ENCODE measurements at places on chromosomes 4 and X.

GRCh38 chr4:84481860-84482245 lies 17.2 kb downstream of the NKX6-1 start:
- no peak for DNase-seq

GRCh38 chrX:144253356-144253755 lies 369.5 kb downstream of the UBE2NL start:
- DNase-seq: no peak

GRCh38 chrX:70025464-70025863 lies 24.3 kb downstream of the AWAT2 start:
- no peak for DNase-seq

GRCh38 chrX:154840856-154841255 lies 6.4 kb upstream of the SMIM9 start:
- DNase-seq: no peak

GRCh38 chr4:86973668-86974067 lies 38.9 kb downstream of the AFF1 start:
- DNase-seq: no peak

- DNase-seq: no peak
Measured at GRCh38 chr4:53060278-53060677, 198.2 kb downstream of the RASL11B start.

DNA sequence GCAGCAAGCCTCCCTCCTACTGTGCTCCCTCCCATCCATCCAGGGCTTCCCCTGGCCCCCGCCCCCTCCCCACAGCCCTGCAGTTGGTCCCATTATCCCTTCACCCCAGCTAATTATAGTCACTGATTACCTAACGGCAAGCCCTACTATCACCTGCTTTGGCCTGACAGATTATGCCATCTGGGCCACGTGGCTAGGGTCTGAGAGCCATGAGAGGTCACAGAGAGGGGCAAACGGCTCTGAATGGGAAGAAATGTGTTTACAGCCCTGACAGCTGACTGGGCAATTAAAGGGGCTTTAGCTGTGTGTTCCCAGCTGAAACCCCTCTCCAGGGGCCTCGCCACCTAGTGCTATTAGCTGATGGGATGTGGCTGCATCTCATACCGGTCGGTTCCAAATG lies 134.4 kb upstream of the CPEB2 start:
- DNase-seq: no peak

DNA sequence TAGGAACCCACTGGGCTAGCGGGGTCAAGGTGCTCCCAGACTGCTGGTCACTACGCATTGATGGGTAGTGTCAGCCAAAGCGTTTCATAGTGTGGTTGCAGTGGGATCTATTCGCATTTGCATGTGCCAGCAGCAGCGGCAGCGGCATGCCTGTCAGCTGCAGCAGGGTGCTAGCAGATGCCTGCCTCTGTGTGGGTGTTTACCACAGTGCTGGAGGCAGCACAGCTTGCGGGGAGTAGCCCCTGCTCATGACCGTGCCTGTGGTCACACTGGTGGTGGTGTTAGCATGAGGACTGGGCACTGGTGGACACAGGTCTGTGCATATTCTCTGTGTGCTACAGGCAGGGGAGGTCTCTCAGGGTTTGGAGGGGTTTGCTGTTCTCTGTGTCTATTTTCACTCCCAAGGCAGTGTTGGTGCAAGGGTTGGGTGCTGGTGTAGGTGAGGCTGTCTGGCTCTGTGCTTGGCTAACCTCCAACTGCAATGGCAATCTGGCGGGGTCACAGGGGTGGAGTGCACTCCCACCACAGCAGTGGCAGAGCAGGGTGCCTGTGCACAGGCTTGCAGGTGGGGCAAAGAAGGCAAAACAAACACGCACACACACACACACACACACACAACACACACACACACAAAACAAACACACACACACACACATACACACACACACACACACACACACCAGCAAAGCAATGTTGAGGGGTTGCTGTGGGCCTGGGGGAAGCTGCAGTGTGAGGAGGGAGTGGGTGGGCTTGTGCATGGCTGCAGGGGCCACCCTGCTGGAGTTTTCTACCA lies 184.4 kb downstream of the GLUD2 start:
- no peak for DNase-seq

GRCh38 chr4:70152088-70152487 lies 1.9 kb upstream of the PRR27 start:
- no peak for DNase-seq

DNA sequence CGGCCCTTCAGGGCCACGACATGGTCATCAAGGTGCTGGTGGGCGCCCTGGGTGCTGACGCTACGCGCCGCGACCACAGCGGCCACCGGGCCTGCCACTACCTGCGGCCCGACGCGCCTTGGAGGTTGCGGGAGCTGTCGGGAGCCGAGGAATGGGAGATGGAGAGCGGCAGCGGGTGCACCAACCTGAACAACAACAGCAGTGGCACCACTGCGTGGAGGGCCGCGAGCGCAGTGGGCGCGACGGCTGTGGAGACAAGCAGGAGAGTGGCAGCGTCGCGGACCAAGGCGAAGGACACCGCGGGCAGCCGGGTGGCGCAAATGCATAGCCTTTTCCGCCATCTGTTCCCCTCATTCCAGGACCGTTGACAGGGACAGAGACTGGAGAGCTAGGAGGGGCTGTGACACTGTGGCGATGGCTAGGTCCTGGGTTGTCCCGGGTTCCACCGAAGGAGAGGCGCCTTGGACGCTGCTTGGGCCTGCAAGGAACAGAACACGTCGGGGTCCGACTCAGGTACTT lies 919 bp downstream of the SOWAHD start:
- no peak for DNase-seq

- DNase-seq: no peak
Measured at GRCh38 chr4:182145334-182145905, 97.8 kb upstream of the TENM3 start.

- DNase-seq: no peak
Measured at GRCh38 chrX:113202601-113203000, 362.0 kb upstream of the AMOT start.

- DNase-seq: no peak
Measured at GRCh38 chr4:137892134-137892533, 350.0 kb downstream of the SLC7A11 start.

DNA sequence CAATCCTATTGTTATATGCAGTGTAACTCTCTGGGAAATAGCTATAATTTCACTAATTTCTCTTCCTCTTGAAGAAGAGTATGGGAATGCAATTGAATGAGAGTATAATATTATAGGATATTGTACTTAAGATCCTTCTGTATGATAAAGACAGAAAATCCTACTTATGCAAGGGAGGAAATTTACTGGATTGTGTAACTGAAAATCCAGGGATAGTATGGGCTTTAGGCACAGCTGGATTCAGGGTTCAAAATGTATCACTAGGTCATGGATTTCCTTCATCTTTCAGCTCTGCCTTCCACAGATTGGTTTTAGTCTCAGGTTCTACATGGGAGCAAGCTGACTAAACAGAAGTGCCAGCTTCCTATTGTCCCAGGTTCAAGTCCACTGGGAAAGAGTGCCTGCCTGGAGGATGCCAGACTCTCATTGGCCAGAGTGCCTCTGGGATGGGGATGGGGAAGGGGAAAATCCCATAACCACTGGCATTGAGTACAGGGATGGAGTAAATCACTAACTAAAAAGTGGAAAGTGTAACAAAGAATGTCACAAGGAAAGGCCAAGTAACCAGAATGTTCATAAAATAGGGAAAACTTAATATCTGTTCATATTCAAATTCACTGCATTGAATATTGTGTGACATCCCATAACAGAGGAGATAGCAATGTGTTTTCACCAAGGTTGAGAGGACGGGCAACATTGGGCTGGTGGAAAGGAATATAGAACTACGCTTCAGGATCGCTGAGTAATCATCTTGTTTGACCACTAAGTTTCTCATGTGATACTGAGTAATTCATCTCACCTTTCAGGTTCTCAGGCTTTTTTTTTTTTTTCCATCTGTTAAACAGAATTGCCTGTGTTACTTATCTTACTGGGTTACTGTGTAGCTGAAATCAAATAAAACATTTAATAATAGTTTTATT lies 75.7 kb downstream of the ANXA3 start:
- DNase-seq: no peak

DNA sequence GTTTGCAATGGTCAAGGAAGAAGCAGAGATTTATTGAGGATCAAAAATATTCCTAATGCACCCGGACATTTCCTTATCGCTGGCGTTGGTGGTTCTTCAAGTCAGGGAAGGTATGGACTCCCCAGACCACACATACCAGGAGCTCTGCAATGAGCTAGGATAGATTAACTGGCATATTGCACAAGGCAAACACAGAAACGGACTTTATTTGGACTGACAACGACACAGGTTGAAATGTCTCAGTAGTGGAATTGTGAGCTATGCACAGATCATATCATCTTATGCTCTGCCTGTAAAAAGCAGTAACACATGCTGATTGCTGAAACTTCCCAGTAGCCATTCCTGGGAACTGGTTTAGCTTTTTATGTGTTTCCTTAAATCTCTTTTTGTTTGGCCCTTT lies 1.7 kb downstream of the TSPAN7 start:
- no peak for DNase-seq

DNA sequence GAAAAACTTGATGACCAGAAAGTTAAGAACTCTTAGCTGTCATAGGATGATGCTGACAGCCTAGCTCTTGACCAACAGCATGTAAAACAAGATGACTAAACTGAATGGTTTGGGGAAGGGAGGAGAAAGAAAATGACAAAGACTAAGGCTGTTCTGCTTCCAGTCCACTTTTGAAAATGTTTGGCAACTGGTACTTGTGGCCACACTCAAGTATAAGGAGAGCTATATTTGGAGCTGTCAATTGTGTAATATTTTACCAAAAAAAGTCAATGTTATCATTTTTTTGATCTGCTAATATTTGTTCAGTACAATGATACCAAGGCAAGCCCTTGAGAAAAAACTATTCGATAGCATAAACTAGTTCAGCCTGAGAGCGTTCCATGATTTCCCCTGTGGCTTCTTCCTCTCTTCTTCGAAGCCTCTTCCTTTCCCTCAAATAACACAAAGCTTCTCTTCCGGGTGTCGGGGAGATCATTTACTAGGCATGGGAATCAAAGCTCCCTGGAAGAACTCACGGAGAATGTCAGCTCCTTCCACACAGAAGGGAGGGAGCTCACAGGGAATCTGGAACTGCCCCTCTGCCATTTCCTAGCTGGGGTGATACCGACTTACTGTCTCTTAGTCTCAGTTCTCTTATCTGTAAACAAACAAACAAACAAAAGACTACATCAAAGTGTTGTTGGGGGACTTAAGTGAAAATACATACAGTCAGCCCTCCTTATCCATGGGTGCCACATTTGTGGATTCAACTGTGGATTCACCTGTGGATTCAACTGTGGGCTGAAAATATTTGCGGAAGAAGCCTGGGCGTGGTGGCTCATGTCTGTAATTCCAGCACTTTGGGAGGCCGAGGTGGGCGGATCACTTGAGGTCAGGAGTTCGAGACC lies 82.6 kb downstream of the SCD5 start:
- no peak for DNase-seq

DNA sequence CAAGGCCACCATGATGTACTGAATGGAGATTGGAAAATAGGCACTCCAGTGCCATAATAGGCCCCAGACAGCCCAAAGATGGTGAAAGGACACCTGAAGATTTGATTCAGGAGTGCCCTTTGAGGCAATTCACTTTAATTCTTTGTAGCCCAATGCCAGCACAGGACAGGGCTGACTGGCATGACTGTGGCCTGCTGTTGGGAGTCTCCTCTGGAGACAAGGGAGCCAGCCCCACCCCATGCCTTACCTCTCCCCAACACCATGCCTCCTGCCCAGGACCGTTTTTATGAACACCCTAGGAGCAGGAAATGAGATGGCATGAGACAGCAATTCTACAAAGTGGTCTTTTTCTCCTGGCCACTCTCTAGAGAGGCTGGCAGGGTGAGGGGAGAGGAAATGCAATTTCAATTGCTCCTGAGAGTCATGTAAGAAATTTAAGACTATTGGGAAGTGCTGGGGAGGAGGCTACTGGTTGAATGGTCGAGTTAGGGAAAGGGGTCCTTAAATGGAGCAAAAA lies 94.2 kb upstream of the MAMLD1 start:
- DNase-seq: no peak

DNA sequence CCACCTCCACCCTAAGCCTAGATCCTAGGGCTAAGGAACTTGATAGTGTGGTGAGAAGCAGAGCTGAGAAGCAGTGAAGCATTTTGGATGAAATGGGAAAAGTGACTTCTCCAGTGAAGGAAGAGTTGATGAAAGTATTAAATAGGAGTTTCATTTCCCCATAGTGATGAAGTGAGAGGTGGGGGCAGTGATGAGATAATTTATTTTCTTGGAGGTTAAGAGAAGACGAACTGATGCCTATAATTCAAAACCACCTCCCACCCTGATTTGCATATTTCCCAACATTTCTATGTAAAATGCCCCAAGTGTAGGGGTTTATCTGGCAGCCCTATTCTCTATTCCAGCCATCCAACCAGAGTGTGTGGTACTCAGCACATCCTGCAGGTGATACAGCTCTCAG lies 6.3 kb downstream of the LONRF3 start:
- DNase-seq: no peak

DNA sequence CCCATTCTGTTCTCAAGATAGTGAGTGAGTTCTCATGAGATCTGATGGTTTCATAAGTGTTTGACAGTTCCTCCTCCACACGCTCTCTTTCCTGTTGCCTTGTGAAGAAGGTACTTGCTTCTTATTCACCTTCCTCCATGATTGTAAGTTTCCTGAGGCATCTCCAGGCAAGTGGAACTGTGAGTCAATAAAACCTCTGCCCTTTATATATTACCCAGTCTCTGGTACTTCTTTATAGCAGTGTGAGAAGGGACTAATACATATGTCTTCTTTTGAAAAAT lies 58.4 kb downstream of the CFAP299 start:
- DNase-seq: no peak

- no peak for DNase-seq
Measured at GRCh38 chr4:152594978-152595925, 59.4 kb upstream of the FBXW7 start.

DNA sequence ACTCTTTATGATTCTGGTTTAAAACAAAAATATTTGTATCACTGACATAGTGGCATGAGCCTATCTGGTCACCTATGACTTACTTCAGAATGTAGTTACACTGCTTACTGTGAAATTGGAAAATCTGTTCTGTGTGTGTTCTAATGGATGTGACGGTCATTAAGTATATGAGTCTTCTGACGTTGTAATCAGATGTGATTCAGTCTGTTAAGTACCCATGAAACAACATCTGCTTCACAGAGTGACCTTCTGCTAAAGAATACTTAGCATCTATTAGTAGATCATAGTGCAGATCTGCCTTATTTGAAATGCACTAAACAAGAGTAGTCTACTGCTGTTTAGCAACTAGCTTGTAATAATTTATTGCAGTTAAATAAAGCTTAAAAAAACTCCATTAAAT lies 317.1 kb downstream of the DCTD start:
- DNase-seq: no peak

DNA sequence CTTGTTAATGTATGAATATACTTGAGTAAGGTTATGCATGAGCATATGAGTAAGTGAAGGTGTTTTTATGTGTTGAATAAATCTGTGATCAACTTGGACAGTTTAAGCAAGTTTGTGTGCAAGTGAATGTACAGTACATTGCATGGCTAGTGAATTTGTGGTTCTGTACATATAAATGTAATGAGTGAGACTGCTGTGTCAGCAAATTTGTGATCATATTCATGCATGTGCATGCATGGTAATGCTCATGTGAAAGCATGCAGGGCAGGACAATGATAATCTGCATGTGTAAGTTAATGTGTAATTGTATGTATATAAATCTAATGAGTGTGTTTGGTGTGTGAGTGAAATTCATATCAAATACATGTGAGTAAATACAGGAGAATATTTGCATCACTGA lies 188.5 kb downstream of the PWWP3B start:
- DNase-seq: no peak

- DNase-seq: no peak
Measured at GRCh38 chr4:174225349-174226049, 58.0 kb downstream of the FBXO8 start.
